ENCODE measurements at places on chromosomes 3 and 15.

GRCh38 chr3:52501046-52501445 is 5.9 kb downstream of the STAB1 start:
- no peak for DNase-seq

DNA sequence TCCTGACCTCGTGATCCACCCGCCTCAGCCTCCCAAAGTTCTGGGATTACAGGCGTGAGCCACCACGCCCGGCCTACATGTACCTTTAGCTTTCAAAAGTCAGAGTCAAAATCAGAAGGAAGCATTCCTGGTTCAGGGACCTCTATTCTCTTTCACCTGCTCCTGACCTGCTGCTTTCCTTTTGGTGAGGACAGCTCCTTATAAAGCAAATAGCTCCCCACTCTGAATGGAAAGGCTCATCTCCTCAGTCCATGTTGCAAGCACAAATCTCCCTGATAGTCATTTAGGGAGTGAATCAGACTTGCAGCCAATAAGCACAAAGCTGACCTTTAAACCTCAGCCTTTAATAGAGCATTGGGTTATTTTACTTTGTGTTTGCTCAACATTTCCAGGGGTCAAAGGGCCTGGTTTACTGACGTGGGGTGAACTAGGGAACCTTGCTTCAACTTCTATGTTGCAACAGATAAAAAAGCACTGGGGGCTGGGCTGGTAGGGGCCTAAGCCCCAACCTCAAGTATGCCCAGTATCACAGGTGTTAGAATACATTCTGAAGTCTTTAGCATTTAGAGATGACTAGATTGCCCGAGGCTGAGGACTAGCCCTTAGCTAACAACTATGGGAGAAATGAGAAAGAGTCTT is 43.1 kb downstream of the THRB start:
- DNase-seq: no peak

GRCh38 chr3:98855806-98856400 is 45.6 kb downstream of the DCBLD2 start:
- DNase-seq: no peak

- no peak for DNase-seq
Measured at GRCh38 chr3:30737743-30738499, 131.5 kb downstream of the TGFBR2 start.
